CD4-positive, alpha-beta T cell treated with Interleukin-21 for 1 hour (primary cell): ENCODE measurements at places on chromosomes 1 and 21.

- DNase-seq = no peak
Measured at GRCh38 chr1:216388558-216388957, 34.7 kb downstream of the USH2A start.

GRCh38 chr21:43869486-43870325 is 4.7 kb downstream of the AGPAT3 start:
- DNase-seq = no peak

- DNase-seq = no peak
Measured at GRCh38 chr1:16124377-16125087, 31.3 kb downstream of the EPHA2 start.

DNA sequence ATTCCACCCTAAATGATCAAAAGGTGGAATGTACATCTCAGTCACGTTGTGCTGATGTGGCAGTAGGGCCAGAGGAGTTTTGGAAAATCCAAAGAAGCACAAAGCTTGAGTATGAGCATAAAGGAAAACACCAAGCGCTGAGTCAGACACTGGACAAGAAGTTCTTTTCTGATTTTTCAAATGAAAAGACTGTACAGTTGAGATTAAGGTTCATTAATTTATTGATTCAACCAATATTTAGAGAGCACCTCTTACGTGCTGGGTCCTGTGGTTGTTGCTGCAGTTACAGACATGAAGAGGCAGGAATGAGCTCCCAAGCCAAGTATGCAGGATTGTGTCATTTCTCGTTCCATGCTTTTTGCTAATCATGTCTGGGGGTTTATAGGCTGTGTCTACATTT is 28.9 kb upstream of the APP start:
- DNase-seq = no peak

GRCh38 chr1:154463512-154463990 is 38.5 kb upstream of the TDRD10 start:
- DNase-seq = peak; percentile 75

- peak; percentile 48 for DNase-seq
Measured at GRCh38 chr1:46244656-46245371, 2.7 kb upstream of the RAD54L start.

GRCh38 chr1:27099587-27100334 is 55.2 kb downstream of the SLC9A1 start:
- DNase-seq = no peak

DNA sequence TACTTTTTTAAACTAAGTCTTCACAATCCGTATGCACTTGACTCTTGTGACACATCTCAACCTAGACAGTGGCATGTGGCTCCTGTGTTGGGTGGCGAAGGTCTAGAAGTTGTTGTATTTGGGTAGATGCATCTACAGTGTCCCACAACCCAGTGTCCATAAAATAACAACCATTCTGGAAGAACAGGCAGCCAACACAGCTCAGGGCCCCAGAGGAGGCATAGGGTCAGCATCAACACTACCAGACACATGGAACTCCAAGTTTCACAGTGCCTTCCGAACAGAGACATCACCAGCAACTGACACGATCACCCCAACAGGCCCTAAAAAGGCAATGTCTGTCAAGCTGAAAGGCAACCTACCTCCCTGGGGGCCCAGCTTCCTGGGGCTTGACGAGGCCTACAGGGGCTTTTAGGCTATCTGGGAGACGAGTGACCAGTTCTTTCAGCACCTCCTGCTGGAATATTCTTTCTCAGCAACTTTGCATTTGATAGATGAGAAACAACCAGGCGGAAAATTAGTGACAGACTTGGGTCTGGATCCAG is 5.6 kb downstream of the SH3BP5L start:
- DNase-seq = no peak

DNA sequence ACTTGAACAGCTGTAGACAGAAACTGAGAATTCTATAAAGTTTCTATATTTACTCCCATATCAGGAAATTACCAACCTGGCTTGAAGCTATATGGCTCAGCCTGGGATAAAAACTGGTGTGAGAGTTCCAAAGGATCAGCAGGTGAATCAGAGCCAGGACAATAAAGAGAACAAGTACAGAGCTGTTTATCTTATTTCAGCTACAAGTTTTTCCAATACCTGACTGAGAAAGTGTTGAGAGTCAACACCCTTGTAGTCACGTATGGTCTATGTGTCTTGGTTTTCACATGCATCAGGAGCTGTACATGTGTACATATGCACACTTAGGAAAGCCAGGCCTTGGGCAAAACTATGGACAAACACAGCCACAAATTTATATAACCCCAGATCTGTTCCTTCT is 40.7 kb upstream of the CXADR start:
- DNase-seq = no peak

DNA sequence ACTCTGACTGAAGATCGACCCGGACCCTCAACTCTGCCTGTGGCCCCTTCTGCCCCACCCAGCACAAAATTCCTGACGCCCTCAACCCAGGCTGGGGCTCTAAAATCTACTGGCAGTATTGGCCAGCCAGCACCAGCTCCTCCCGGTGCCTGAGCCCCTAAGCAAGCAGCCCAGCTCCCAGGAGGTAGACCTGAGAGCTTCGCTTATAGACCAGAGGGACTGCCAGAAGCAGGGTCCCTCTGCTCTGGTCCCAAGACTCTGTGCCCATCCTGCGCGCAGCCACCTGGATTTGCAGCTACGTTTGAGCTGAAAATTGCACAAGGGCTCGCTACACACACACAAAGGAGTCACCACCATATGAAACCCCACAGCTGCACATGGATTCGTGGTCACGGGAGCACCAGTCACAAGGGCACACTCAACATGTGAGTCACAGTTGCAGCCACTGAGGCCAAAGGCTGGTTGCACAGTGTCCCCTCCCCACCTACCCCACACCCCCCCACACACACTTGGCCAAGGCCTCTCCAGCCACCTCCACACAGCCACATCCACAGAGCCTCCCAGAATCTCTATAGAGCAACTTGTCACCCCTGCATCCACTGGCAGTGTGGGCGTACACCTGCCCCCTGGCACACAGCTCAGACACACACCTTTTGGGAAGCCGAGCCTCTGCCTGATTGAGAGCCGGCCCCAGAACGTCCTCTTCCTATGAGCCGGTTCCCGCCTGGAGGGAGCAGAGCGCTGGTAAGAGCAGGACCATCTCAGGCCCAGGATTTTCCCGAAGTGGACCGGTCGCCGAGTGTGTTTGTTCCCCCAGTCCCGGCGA is 1.1 kb upstream of the DMBX1 start:
- DNase-seq = no peak

- DNase-seq = no peak
Measured at GRCh38 chr1:64975127-64975526, 8.8 kb upstream of the JAK1 start.

DNA sequence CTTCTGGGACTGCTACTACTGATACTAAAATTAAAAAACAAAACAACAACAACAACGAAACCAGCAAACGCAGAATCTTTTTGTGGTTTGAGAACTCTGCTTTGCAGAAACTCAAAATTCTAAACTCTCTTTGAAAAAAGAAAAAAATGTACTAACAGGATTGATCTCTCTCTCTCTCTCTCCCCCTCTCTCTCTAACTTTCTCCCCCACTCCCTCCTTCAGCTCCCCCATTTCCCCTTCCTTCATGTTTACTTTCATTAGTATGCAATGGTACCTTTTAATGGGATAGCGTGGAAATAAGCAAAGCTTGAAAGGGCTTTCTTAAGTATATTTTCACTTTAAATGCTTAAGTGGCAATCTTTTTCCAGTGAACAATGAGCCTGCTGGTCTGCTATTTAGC is 562.6 kb upstream of the ADGRL2 start:
- DNase-seq = no peak

- DNase-seq = no peak
Measured at GRCh38 chr1:156851779-156852417, 7.0 kb downstream of the INSRR start.

DNA sequence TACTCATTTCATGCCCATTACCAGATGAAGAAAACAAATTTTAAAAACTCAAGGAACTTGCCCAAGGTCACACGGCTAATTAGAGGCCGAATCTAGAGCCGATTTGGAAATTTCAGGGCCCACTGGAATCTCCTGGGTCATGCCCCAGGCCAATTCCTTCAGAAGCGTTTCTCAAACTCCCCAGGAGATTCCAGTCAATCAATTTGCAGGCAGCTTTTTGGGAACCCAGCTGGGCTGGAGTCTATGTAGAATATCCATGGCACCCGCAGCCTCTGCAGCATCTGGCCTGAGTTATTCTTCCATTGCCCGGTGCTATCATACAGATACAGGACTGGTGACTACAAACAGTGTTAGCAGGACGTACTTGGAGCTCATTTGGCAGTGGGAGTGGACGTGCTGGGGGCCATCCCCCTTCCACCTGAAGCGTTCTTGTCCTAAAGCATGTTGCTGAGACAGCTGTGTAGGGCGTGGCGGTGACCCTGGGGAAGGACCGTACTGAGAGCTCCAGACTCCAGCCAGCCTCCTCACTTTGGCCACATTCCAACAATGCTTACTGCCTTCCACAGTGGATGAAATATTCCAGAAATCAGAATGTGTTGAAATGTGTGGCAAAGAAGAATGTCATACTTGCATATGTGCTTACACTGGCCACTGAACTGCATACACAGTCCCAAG is 38.3 kb downstream of the ABCG1 start:
- no peak for DNase-seq

DNA sequence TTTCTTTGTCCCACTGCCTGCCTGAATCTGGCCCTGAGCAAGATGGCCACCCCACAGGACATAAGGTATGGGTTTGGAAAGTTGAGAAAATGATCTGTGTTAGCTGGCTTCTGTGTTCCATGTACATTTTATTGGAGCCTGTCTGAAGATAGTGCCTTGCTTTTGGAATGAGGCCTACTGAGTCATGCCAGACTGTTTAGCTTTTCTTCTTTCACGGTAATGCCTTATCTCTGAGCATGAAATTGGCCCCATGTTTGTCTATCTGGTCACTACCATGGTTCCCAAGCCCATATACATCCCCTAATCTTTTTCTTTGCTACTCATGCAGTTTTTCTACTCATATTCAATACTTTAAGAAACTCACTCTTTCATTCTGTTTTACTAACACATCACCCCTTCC is 85.1 kb upstream of the LMO4 start:
- no peak for DNase-seq

DNA sequence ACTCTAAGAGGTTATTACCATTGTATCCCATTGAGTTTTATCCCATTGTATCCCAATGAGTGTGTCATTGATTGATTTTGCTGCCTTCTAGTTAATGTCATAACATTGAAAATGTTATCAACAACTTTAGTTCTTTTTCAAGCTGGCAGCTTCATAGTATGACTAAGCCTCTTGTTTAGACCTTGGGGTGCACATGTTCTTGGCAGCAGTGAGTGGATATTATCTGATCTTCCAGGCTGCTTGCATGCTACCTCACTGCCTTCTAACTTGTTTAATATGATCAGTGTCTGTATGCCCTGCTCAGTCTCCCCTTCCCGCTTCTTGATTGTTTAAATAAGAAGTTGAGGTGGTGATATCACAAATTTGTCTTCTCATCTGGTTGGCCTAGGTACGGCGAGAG is 24.6 kb downstream of the NTPCR start:
- DNase-seq = no peak

DNA sequence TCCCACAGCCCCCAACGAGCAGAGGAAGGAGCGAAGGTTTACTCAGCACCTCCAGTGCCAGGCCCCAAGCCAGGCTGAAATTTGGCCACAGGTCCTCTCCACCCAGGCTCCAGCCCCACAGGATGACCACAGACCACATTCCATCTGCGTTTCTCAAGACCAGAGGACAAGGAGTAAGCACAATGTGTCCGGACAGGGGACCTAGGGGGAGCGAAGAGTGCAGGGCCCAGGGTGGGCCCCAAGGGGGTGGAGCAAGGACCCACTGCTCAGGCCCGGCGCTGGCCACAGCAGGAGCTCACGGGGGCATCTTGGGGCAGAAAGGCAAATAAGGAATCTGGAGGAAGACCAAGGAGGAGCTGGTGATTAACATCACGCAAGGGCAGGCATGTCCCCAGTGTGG is 100.5 kb downstream of the NPHP4 start:
- no peak for DNase-seq

GRCh38 chr21:27225151-27225550 is 258.3 kb upstream of the ADAMTS5 start:
- no peak for DNase-seq

DNA sequence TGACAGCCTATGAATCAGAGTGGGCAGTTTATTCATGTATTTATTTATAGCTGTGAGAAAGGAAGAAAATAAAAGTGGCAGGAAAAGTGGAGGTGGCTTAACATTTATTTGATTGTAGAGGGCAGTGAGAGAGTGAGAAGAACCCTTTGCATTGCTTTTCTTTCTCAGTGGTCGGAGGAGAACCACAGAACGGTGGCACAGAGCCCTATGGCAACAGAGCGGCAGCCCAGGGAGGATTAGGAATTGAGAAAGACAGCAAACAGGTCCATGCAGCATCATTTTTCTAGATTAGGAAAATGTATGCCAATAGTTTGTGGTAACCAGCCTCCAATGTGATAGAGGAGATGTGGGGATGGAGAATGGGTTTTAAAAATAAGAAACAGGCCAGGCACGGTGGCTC is 53.1 kb downstream of the NMNAT2 start:
- no peak for DNase-seq

- DNase-seq = no peak
Measured at GRCh38 chr1:89594096-89594740, 38.7 kb upstream of the LRRC8C start.

GRCh38 chr1:197915862-197916499 is 1.2 kb upstream of the LHX9 start:
- DNase-seq = no peak

GRCh38 chr1:226001963-226002666 is 3.0 kb upstream of the SDE2 start:
- DNase-seq = peak; percentile 82

DNA sequence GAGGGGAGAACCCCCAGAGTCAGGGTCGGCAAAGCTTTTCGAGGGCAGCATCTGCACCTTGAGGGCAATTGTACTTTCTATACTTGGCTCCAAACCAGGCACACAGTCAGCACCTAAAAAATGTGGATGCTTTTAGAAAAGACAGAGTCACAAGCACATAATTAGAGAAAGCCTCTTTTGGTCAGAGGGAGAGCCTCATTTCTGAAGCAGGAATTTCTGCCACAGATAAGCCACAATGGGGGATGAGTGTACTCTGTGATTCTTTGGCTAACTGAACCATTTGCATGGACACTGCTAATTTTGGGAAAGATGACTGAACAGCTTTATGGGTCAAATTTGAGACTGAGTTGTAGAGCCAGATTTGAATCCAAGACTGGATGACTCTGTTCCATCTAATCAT is 635.7 kb downstream of the KIF26B start:
- no peak for DNase-seq

GRCh38 chr1:221165839-221166500 is 286.7 kb downstream of the HLX start:
- no peak for DNase-seq
